ENCODE measurements at places on chromosomes 5 and 9. TPM values are rescaled to one million over a fixed set of nuclear protein-coding genes. Genes with fewer than 3 reads are reported as not detected.

The SEMA6A gene
- total RNA-seq: not detected

The C9orf40 gene
- 8.4 TPM for total RNA-seq

The PPP1R26 gene
- total RNA-seq: 20.0 TPM

The MSX2 gene
- 5.6 TPM for total RNA-seq

The GGTA1 gene
- total RNA-seq: not detected

The C9orf50 gene
- total RNA-seq: not detected

The ELOVL7 gene
- total RNA-seq: 12.0 TPM

The LHX2 gene
- 5.0 TPM for total RNA-seq

The GLDC gene
- total RNA-seq: 14.1 TPM

The CNTNAP3 gene
- 12.7 TPM for total RNA-seq

The LOX gene
- 0.76 TPM for total RNA-seq

The DRD1 gene
- total RNA-seq: 0.24 TPM

The TIMD4 gene
- total RNA-seq: 1.2 TPM

The PCDHB13 gene
- 0.20 TPM for total RNA-seq

The NIPBL gene
- 12.5 TPM for total RNA-seq

The PCSK1 gene
- total RNA-seq: 0.16 TPM

The FOXE1 gene
- 4.3 TPM for total RNA-seq

The SPATA31C1 gene
- total RNA-seq: not detected

The ADAMTSL2 gene
- not detected for total RNA-seq

The HOMER1 gene
- 6.7 TPM for total RNA-seq

The ANKRD20A1 gene
- 1.8 TPM for total RNA-seq

The TSSK1B gene
- not detected for total RNA-seq

The PROB1 gene
- total RNA-seq: 0.28 TPM

The PRR16 gene
- not detected for total RNA-seq

The CMYA5 gene
- total RNA-seq: 0.53 TPM

The TSPAN17 gene
- total RNA-seq: 65.8 TPM

The SLC25A48 gene
- not detected for total RNA-seq

The MOB3B gene
- 7.9 TPM for total RNA-seq

The SMIM33 gene
- total RNA-seq: not detected
